ENCODE measurements at places on chromosomes 12 and 14.

GRCh38 chr12:127582074-127582473, 684.9 kb upstream of the TMEM132C start:
- DNase-seq = no peak

- DNase-seq = no peak
Measured at GRCh38 chr12:25759752-25760151, 198.7 kb upstream of the RASSF8 start.

DNA sequence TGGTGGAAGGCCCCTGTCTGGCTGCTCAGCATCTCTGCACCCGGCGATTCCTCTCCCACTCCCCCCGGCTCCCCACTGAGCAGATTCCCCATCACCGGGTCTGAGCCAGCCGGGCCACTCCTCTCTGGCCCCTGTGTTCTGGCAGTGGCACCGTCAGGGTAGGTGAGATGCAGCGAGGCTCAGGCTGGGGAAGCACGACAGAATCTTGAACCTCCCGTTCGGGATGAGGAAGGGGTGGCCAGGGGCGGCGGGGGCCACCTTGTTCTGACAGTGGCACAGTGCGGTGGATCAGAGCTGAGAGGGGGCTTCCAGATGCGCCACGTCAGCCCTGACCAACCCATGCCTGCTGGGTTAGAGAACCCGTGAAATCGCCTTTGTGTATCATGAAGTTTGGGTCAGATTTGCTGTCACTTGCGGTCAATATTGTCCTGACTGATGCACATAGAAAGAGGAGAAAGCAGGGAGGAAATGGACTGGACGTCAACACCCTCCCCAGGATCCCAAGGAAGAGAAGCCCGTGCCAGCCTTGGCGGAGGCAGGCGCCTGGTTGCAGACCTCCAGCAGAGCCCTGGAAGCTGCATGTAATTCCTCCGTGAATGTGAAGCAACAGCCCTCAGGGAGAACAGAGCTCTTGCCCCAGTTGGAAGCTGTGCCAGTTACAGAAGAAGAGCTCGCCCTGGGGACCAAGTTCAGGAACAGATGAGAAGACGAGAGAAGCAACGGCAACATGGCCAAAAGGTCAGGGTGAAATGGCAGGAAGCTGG, 137.1 kb upstream of the SFSWAP start:
- no peak for DNase-seq

DNA sequence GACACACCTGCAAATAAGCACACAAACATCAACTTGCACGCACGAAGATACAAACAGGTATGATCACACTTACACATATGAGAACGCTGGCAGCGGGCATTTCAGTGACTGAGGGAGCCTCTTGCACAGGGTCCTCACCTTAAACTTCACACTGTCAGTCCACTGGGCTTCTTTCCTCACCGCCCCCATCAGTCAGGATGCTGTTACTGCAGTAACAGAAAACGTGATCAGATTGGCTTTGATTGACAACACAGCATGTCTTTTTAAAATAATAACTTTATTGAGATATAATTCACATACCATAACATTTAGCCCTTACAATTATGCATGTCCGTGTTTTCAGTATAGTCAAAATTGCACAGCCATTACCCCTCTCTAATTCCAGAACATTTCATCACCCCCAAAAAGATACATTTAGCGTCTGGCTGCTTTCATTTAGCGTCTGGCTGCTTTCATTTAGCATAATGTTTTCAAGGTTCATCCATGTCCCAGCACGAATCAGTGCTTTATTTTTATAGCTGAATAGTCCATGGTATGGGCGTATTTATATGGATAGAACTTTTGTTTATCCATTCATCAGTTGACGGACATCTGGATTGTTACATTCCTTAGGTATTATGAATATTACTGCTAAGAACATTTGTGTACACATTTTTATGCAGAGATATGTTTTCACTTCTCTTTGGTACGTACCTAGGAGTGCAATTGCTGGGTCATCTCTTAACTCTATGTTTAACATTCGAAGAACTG, 8.4 kb downstream of the CCDC197 start:
- DNase-seq = no peak

GRCh38 chr12:113198296-113198695, 12.8 kb downstream of the RITA1 start:
- no peak for DNase-seq

DNA sequence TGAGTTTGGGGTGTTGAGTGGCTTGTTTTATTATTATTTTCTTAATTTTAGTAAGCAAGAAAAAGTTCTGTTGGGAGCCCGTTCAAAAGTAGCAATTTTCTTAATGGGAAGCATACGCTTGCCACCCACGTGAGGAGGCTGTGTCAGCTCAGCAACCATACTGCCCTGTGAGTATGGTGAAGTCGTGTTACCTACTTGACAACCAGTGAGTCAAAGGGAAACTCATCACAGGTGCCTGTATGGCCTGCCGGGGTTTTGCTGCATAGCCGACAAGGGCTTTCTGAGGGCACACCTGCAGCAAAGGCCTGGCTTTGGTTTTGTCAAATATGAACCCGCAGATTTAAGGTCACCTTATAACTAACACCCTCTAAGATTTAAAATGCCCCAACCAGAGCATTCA, 31.1 kb downstream of the PITPNM2 start:
- DNase-seq = no peak

- DNase-seq = no peak
Measured at GRCh38 chr14:69713209-69713781, 53.6 kb upstream of the SRSF5 start.

Data from hematopoietic multipotent progenitor cell (in vitro differentiated cells).